ENCODE measurements at places on chromosomes 5 and 9.

DNA sequence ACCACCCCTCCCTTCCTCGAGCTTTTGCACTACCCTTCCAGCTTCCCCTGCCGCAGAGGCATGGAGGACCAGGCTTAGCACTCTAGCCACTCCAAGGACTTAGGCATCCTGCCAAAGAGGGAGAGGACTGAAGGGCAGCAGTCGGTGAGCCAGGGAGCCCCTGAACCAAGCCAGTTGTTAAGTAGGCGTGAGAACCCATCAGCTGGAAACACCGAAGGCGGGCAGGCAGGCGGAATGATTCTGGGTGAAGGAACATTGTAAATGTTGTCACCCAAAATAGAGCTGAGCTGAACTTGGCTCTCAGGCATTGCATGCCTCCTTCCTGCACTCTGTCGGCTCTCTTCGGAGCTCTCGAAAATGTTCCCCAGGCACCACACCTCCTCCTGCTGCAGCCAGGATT lies 42.8 kb downstream of the NRG2 start:
- no peak for DNase-seq
- H3K27me3 ChIP-seq: no peaks in the 10 kb centered on the region
- H3K4me1 ChIP-seq: no peaks in the 10 kb centered on the region
- no peak overlapping the region for H3K27ac ChIP-seq
- no peak overlapping the region for H3K4me3 ChIP-seq

DNA sequence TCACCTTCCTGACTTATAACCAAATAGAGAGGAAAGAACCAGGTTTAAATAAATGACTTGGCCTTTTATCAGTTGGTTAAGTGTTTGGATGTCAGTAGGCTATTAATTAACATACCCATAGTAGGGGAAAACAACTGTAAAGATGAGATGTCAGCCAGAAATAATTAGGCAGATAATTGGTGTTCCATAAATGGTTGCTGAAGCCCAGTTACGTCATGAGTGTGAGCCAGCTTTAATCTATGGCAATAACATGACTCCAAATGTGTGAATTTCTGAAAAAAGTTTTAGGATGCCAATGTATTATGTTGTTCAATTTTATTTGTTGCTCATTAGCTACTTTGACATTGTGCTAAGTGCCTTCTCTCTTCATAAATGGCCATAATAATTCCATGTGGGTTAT lies 180.5 kb downstream of the FBXL7 start:
- no peak for DNase-seq
- no peak overlapping the region for H3K4me3 ChIP-seq

DNA sequence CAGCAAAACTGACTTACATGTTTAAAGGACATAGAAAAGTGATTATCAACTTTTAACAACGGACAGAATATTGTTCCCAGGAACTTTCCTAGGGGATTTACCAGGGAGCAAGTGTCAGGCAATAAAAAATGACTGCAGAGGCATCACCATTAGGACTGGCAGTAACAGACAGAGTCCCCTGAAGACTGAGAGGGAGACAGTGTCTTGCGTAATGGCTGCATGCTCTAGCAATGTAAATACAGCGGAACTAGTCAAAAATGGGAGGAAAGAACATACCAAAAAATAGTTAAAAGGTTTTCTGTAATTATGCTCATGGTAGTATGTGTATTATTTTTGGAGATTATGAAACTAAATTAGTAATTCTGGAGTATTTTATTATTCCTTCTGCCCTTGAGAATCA lies 181.8 kb downstream of the CRB2 start:
- H3K4me3 ChIP-seq: no peak overlapping the region
- DNase-seq: no peak
- no peak overlapping the region for H3K27ac ChIP-seq
- peaks cover 5% of the 10 kb centered on the region for H3K4me1 ChIP-seq

DNA sequence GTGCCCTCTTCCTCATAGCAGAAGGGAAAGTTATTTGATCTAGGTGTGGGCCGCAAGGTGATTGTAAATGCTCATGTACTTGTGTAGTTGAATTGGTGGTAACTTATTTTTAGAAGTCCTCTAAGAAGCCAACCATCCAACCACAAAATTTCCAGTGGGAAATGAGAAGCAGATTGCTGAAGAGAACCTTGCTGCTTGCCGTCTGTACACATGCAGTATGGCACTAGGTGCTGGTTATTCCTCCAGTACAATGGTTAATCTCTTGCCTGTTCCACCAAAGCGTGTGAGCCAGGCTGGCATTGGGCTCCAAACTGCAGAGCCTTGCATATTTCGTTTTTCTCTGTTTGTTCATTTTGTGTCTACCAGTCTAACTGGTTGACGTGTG lies 28.0 kb downstream of the PIP5K1B start:
- no peak overlapping the region for H3K27ac ChIP-seq
- H3K27me3 ChIP-seq: no peaks in the 10 kb centered on the region
- no peak overlapping the region for H3K4me3 ChIP-seq
- no peaks in the 10 kb centered on the region for H3K4me1 ChIP-seq

DNA sequence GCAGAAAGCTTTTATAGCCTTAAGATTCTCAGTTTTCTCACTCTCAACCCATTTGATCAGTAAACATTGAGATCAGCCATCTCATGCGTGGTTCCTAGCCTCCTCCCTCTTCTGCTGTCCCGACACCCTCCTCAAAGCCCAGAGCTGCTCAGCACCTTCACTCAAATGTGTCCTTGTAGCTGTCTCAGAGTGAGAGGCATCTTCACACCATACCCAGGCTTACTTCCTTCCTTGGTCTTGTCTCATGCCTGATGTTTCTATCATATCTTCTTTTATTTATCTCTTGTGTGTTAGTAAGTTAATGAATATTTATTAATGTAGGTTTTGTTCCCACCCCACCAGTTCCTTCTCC lies 72.4 kb upstream of the SNX2 start:
- no peaks in the 10 kb centered on the region for H3K27me3 ChIP-seq
- DNase-seq: no peak
- H3K27ac ChIP-seq: no peak overlapping the region
- H3K4me3 ChIP-seq: no peak overlapping the region
- no peaks in the 10 kb centered on the region for H3K36me3 ChIP-seq

DNA sequence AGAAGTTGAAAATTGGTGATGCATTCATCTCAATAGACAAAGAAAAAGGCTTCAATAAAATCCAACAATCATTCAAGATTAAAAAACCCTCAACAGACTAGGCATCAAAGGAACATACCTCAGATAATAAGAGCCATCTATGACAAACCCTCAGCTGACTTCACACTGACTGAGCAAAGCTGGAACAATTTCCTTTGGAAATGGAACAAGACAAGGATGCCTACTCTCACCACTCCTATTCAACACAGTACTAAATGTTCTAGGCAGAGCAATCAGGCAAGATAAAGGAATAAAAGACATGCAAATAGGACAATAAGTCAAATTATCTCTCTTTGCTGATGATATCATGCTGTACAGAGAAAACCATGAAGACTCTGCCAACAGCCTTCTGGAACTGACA lies 1188.1 kb downstream of the DTWD2 start:
- no peaks in the 10 kb centered on the region for H3K27me3 ChIP-seq
- H3K36me3 ChIP-seq: no peaks in the 10 kb centered on the region
- no peak overlapping the region for H3K27ac ChIP-seq
- no peak overlapping the region for H3K4me3 ChIP-seq
- no peaks in the 10 kb centered on the region for H3K4me1 ChIP-seq
- no peak for DNase-seq

DNA sequence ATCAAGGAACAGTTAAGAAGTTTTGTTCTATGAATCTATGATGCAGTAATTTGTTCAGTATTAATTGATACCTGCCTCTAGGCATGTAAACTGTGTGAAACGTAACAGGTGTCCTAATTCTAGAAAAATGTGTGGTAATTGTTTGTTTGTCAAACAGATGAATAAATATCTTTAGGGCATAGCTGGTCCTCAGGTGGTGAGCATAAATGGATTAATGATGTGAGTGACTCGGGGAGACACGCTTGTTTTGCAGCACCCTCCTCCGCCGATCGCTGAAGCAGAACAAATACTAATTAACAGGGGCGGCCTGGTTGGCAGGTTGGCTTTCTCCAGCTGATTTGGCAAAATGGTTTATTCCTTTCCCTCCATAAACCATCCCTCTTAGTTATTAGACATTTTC lies 88.8 kb downstream of the TLE4 start:
- DNase-seq: no peak
- no peaks in the 10 kb centered on the region for H3K27me3 ChIP-seq
- H3K36me3 ChIP-seq: no peaks in the 10 kb centered on the region
- H3K27ac ChIP-seq: no peak overlapping the region

DNA sequence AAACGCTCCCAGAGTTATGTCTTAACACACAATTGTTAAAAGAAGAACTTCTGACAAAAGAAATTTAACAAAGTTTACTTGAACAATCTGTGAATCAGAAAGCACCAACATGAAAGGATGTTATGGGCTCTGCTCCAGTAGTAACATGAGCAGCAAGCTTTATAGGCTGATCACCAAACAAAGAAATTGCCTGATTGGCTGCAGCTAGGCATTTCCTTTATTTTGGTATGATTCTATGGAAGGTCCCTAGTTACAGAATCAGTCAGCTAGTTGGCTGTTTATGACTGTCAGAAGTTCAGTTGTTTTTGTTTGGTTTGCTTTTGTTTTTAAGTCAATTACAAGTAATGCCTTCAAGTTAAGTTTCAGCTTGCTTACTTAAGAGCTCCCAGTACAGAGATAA lies 102.4 kb upstream of the SMC2 start:
- no peaks in the 10 kb centered on the region for H3K4me1 ChIP-seq
- no peak overlapping the region for H3K4me3 ChIP-seq
- no peaks in the 10 kb centered on the region for H3K27me3 ChIP-seq
- DNase-seq: no peak
- no peaks in the 10 kb centered on the region for H3K36me3 ChIP-seq

- H3K27ac ChIP-seq: no peak overlapping the region
- no peaks in the 10 kb centered on the region for H3K27me3 ChIP-seq
- DNase-seq: no peak
- no peak overlapping the region for H3K4me3 ChIP-seq
- no peaks in the 10 kb centered on the region for H3K4me1 ChIP-seq
These were observed 102.5 kb upstream of the TNC start for GRCh38 chr9:115220319-115221005.

- no peaks in the 10 kb centered on the region for H3K27me3 ChIP-seq
- no peak overlapping the region for H3K27ac ChIP-seq
- no peak overlapping the region for H3K4me3 ChIP-seq
- DNase-seq: no peak
- H3K36me3 ChIP-seq: no peaks in the 10 kb centered on the region
These were observed 106.8 kb downstream of the LMNB1 start for GRCh38 chr5:126883564-126884245.

DNA sequence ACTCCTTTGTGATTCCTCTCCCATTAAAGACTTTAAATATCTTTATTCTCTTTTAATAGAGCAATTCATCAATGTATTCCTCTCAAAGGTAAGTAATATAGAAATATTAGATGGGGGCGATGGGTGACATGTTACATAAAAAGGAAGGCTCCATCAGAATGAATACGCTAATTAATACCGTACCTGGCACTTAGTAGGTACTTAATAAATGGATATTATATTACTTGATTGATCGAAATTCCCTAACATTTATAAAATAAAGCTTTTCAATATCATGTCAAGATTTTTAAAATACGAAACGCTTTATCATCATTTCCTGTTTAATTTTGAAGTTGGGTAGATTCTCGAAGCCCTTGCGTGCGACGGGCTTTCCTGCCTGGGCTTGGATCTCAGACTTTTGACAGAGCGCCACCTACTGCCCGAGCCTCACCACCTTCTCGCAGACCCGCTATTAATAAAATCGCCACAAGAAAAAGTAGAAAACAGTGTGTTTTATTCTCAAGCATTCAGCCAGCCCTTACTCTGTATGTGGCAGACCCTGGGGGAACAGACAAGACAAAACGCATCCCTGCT lies 99.4 kb downstream of the C5orf15 start:
- no peaks in the 10 kb centered on the region for H3K4me1 ChIP-seq
- H3K4me3 ChIP-seq: peak overlapping the region; percentile 16
- DNase-seq: peak; percentile 85
- H3K27ac ChIP-seq: no peak overlapping the region

GRCh38 chr9:94083384-94083783 lies 880 bp upstream of the PTPDC1 start:
- H3K27me3 ChIP-seq: no peaks in the 10 kb centered on the region
- no peak overlapping the region for H3K4me3 ChIP-seq
- DNase-seq: no peak
- H3K4me1 ChIP-seq: no peaks in the 10 kb centered on the region
- peaks cover 7% of the 10 kb centered on the region for H3K36me3 ChIP-seq
- H3K27ac ChIP-seq: no peak overlapping the region

Data from tibial artery (tissue), 4 donors.